ENCODE measurements at places on chromosomes 3 and 15. TPM values are rescaled to one million over a fixed set of nuclear protein-coding genes. Genes with fewer than 3 reads are reported as not detected.

DNA sequence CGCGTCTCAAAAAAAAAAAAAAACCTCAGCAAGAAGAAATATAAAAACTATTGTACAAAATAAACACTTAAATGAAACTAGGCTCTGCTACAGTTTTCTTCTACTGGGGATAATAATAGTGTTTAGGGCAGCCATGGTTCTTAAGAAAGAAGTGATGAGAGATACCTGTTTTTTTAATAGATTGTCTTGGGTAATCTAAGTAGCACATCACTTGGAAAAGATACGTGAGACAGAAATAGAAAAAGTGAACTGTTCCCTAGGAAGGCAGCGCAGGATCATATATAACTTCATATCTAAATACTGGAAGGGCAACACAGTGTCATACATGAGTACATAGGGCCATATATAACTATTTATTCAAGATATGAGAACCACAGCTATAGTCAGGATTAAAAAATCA is 11.9 kb downstream of the GOLGB1 start:
- H3K27ac ChIP-seq: no peak overlapping the region
- H3K4me1 ChIP-seq: no peaks in the 10 kb centered on the region
- no peak for DNase-seq
- peaks cover 5% of the 10 kb centered on the region for H3K36me3 ChIP-seq
- H3K27me3 ChIP-seq: no peaks in the 10 kb centered on the region
- H3K4me3 ChIP-seq: no peak overlapping the region

The CACNA2D2 gene
- 1.5 TPM for total RNA-seq

- no peaks in the 10 kb centered on the region for H3K27me3 ChIP-seq
- H3K27ac ChIP-seq: no peak overlapping the region
- H3K36me3 ChIP-seq: no peaks in the 10 kb centered on the region
- no peaks in the 10 kb centered on the region for H3K4me1 ChIP-seq
- no peak overlapping the region for H3K4me3 ChIP-seq
- no peak for DNase-seq
Observed at GRCh38 chr3:151816091-151816604, 2.2 kb downstream of the AADAC start.

The PCNP gene
- total RNA-seq: 124 TPM
